ENCODE measurements at places on chromosomes 5 and 9. TPM values are rescaled to one million over a fixed set of nuclear protein-coding genes. Genes with fewer than 3 reads are reported as not detected.
A peak's percentile ranks its signal among the peaks of the same experiment; 100 is the strongest.

The C5orf52 gene
- not detected for polyA plus RNA-seq

The SOWAHA gene
- 0.06 TPM for polyA plus RNA-seq

The CSF2 gene
- polyA plus RNA-seq, result not detected

The RNF44 gene
- polyA plus RNA-seq, result 66.4 TPM

The IFNK gene
- not detected for polyA plus RNA-seq

The TIMD4 gene
- polyA plus RNA-seq, result not detected

GRCh38 chr5:163459462-163459818 is 462 bp downstream of the NUDCD2 start:
- DNase-seq, result no peak

DNA sequence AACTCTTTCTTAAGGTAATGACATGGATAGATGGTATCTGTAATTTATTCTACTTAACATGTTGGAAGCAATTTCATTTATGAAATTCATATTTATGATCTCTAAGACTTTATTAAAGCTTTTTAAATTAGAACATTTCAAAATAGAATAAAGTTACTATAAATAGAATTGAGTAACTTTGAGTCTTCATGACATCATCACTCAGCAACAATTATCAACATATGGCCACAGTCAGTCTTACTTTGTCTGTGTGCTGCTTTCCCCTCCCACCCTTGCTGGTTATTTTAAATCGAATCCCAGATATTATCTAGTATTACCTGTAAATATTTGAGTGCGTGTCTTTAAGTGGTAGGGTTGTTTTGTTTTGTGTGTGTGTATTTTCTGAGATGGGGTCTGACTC is 65.2 kb downstream of the IPO11 start:
- no peak for DNase-seq

DNA sequence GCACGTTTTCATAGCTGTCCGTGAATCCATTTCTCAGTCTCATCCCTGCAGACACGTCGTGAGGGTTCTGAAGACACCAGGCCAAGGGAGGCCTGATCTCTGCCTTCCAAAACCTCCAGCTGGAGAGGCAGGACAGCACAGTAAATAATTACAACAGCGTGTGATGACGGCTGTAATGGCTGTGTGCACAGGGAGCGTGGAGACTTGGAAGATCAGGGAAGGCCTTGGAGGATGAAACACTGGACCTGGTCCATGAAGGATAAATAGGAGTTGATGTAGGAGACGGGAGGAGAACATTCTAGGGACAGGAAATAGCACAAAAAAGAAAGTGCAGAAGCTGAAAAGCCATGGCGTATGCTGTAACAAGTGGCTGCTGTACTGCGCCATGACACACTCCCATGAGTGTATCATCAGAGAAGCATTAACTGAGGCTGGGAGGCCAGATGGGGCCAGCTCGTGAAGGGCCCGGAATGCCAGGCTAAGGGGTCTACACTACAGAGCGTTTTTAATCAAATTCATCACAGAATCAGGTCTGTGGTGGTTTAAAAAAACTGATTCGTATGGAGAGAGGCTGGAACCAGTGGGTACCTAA is 97.2 kb downstream of the CRB2 start:
- DNase-seq, result peak; percentile 76

DNA sequence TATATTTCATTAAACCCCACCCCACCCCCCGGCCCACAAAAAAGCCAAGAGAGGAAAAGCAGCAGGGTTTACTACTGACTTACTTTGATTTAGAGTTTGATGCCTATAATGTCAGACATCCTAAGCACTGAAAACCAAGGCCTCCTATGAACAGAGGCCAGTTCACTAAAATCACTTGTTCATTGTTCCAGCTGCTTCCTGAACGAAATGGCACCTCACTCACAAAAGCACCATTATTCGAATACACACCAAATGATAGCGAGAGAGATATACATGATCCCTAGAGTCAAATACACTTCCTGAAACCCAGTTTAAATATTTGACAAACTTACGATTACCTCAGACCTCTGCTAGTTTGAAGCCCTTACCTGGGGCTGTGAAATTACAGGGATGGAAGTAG is 66.6 kb downstream of the LPAR1 start:
- no peak for DNase-seq

DNA sequence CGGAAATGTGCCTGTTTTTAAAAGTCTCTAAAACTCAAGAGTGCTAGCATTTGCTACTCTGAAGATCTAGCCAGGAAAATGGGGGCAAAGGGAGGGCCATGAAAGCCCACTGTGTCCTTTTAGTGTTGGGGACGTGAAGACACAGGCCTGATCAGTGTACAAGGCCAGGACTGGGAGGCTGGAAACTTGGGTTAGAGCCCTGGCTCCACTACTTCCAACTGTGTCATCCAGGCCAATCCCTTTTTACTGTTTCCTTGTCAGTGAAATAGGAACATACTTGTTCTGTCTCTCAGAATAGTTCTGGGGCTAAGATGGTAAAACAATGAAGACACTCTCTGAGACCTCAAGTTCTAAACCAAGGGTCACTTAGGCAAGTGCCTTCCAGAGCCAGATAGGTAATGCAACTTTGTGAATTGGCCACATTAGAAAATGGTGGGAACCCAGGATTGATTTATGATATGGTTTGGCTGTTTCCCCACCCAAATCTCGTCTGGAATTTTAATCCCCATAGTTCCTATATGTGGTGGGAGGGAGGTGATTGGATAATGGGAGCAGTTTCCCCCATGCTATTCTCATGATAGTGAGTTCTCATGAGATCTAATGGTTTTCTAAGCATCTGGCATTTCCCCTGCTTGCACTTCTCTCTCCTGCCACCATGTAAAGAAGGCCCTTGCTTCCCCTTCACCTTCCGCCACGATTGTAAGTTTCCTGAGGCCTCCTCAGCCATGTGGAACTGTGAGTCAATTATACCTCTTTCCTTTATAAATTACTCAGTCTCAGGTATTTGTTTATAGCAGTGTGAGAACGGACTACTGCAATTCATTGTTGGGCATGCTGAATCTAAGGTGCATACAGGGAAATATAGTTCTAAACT is 30.4 kb upstream of the B4GALT1 start:
- DNase-seq, result peak; percentile 91

GRCh38 chr5:62017092-62017491 is 288.9 kb upstream of the KIF2A start:
- DNase-seq, result peak; percentile 19

GRCh38 chr9:113886466-113886865 is 10.4 kb downstream of the ZNF618 start:
- DNase-seq, result no peak

DNA sequence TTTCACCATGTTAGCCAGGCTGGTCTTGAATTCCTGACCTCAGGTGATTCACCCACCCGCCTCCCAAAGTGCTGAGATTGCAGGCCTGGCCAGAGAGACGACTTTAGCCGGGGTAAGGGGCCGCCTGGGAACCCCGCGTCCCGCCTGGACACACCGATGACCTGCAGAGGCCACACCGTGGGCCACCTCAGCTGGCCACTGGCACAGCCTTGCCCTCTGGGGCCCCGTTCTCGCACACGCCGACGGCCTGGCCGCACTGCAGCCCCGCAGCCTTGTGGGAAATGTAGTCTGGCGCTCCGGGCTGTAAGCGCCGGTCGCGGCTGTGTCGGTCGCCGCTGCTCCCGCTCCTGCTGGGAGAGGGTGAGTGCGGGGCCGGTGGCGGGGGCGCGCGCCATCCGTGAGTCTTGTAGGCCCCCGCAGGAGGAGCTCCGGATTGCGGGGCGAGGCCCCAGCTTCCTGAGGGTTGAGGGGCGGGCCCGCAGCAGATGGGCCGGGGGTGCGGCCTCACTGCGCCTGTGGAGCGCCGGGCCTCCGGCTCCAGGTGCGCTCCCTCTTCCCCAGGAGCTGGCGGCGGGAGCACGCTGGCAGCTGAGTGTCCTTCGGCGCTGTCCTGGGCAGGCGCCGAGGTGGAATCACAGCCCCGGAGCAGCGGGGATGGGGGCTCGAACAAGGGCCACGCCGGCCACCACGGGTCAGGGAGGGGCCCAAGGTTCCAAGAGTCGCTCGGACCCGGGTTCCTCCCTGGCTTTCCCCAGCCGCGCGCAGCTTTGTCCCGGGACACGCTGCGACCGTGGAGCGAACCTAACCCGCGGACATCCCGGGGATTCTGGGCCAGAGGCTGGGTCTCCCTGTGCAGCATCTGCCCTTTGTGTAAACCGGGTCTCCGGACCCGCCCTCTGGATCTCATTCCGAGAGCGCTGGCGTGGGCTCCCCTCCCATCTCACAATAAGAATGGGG is at the start of gene ZFP2:
Gene ZFP2, plus strand, starts transcription at position 299 of the 957 bp plus-strand sequence. CDS start 35,401 bp downstream, outside the sequence.
- DNase-seq, result peak; percentile 48

- peak; percentile 41 for DNase-seq
Observed at GRCh38 chr9:69085569-69086283, 50.2 kb downstream of the FXN start.

DNA sequence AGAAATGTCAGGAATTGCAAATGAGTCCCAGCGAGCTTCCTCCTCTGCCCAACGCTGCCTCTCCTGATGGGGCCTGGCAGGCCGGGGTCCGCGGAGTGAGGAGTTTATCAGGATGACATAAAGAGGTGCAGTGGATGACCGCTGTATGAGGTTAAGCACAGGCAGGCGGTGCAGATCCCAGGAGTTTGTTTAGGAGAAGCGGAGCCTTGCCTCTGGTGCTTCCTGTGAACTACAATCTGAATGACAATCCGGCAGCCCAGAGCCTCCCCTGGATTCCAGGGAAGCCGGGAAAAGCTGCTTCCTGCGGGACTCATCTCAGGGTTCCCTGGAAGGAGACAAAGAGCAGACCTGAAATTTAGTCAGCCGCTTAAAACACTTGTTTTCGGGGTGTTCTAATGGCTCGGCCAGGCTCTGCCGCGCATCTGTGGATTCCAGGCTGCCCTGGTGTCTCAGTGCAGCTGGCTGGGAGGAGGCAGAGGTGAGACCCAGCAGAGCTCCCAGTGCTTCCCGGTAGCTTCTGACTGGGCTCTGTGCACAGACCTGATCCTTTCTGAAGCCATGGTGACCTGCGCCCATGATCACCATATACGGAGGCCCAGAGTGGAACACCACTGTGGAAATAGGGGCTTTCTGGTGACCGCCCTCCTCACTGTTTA is 69.8 kb upstream of the IRX4 start:
- no peak for DNase-seq

- peak; percentile 24 for DNase-seq
Observed at GRCh38 chr5:68196876-68197275, 18.7 kb upstream of the PIK3R1 start.

DNA sequence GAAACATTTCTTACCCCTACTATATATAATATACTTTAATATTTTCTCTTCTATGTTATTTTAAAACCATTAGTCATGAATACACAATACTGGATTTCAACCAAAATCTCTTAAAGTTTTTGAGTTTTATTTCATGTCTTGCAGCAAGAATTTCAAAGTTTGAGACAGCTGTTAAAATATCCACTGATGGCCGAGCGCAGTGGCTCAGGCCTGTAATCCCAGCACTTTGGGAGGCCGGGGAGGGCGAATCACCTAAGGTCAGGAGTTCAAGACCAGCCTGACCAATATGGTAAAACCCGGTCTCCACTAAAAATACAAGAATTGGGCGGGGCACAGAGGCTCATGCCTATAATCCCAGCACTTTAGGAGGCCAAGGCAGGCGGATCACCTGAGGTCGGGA is 59.7 kb upstream of the DAPK1 start:
- DNase-seq, result no peak

DNA sequence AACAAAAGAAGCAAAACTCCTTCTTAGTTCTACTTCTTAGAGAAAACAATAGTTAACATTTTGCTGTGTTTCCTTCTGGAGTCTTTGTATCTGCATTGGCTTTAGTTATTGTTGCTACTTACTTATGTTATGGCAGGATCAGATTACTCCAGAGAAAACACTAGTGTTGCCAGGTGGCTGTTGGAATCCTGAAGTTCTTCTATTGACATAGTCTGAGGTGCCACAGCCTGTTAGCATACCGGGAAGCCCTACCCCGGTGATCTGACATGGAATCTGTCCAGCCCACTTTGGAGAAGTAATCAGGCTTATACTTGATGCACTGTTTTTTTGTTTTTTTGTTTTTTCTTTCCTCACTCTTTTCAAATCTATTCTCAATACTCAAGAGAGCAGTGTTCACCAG is 68.5 kb upstream of the CEP78 start:
- no peak for DNase-seq

DNA sequence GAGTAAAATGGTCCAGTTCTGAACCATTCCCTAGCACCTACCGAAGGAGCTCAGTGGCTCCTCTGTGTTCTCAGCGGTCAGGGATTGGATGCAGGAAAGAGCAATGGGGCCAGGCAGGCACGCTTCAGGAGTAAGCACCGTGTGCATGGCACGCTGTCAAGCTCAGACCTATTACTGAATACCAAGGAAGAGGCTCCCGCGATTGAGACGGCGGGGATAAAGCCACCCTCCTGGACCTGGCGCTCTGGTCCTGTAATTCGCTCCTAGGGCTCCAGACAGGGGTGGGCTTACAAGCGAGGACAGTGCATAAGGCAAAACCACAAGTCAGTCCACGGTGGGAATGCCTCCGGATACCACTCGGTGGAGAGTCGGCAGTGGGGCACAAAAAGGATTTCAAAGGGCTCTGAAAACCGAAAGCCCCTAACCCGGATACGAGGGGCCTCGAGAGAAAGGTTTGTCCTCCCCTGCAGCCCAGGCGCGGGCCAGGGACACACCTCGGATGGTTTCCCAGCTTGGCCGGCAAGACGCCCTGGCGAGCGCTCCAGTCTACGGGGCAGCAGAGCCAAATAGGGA is 988 bp downstream of the OXCT1 start:
- DNase-seq, result peak; percentile 41

DNA sequence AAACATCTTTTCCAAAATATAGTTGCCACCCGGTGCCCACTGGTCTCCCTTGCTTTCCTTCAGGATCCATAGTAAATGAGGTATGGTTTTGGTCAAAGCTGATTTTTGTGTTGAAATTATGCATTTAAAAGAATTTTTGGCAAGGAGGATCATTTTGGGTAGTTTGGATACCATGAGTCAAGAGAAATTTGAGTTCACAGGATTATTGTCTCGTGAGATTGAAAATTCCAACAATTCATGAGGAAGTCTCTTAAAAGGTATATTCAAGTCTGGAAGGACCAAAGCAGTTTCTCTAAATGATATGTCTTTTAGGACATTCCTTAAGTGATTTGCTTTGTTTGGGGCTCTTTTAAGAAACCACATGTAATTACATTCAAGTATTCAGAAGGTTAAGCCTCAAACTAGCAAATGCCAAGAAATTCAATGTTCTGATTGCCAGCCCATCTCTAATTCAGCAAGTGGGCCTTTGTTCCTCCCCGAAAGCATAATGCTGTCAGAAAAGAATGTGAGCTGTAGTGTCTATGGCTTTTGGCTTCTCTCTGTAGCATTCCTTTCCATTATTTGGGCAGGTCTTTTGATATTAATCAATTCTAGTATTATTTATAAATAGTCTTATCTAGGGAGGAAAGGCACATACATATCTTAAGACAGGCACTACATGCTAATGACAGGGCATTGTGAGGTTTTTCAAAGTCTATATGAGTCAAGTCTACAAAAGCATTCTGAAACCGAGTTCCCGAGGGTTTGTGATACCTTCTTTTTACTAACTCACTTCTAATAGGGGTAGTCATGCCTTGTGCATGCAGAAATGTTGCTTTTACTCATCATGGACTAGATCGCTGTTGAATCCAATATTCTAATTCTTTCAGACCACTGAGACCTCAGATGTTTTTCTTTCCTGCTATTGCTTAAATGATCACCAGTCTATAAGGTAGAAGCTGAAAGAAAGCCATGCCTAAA is 453.9 kb downstream of the ENC1 start:
- no peak for DNase-seq

GRCh38 chr5:128674837-128675446 is 136.9 kb upstream of the FBN2 start:
- DNase-seq, result no peak

GRCh38 chr9:127112056-127112455 is 10.4 kb downstream of the ANGPTL2 start:
- peak; percentile 73 for DNase-seq

GRCh38 chr5:54162184-54162583 is 148.2 kb downstream of the ARL15 start:
- DNase-seq, result no peak

Data from muscle of arm (tissue), 14 donors.